Naive thymus-derived CD8-positive, alpha-beta T cell (primary cell): ENCODE measurements at places on chromosomes 13 and 19.

DNA sequence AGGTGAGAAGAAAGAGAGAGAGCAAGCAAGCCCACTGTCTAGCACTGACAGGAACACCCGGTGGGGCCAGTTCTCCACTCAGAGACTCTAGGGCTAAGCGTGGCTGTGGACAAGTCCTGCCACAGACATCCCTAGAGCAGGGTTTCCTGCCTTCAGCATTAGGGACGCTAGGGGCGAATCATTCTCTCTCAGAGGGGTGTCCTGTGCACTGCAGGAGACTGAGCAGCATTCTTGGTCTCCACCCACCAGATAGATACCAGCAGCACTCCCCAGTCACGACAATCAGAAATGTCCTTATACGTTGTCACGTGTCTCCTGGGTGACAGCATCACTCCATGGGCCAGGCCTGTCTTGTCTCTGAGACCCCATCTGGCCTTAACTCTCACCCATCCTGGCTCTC is 1.5 kb downstream of the OR10H1 start:
- DNase-seq, result no peak

GRCh38 chr19:58450856-58451357 is 515 bp upstream of the ZNF324B start:
- DNase-seq, result no peak

GRCh38 chr19:41436674-41436951 is 3.1 kb downstream of the DMAC2 start:
- DNase-seq, result no peak

DNA sequence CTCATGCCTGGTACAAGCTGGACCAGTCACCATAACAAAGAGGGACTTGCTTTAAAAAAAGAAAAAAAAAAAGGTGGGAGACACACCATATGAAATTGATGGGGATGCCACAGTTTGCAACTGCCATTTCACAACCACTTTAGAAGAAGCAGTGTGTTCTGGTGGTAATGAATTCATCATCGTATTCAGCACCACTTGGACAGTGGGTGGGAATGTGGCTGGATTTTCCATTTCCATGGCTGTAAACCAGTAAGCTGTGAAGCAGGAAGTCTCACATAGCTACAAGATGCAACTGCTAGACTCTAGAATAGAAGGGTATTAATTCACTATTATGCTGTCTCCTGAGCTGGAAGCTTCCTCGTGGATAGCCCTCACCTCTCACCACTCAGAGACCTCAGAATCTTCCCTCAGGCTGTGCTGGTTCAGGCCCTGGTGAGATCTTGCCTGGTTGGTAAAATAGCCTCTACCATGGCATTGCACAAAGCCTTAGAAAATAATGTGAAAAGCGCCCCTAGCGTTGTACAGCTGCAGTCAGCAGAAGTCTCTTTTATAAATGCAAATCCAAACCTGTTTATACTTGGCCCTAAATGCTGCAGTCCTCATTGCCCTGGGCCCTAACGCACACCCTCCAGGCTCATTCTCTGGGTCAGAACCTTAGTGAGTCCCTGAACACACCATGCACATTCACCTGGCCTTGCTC is 150.7 kb downstream of the KCTD15 start:
- DNase-seq, result no peak

DNA sequence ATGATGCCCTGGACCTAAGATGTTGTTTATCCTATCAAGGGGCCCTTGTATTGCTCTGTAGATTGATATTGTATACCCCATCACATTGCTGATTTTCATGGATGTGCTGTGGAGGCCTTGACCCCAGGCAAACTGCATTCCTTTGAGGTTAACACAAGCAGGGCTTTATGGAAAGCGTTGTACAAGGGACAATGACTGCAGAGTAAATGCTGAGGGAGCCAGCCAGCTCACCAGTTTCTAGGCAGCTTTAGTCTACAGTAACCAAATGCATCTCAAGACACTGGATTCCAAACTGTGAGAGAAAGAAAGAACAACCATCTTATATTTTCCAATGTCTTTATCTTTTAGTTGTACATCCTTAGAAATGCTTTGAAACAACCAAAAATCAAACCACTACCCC is 34.1 kb upstream of the EDNRB start:
- DNase-seq, result no peak

DNA sequence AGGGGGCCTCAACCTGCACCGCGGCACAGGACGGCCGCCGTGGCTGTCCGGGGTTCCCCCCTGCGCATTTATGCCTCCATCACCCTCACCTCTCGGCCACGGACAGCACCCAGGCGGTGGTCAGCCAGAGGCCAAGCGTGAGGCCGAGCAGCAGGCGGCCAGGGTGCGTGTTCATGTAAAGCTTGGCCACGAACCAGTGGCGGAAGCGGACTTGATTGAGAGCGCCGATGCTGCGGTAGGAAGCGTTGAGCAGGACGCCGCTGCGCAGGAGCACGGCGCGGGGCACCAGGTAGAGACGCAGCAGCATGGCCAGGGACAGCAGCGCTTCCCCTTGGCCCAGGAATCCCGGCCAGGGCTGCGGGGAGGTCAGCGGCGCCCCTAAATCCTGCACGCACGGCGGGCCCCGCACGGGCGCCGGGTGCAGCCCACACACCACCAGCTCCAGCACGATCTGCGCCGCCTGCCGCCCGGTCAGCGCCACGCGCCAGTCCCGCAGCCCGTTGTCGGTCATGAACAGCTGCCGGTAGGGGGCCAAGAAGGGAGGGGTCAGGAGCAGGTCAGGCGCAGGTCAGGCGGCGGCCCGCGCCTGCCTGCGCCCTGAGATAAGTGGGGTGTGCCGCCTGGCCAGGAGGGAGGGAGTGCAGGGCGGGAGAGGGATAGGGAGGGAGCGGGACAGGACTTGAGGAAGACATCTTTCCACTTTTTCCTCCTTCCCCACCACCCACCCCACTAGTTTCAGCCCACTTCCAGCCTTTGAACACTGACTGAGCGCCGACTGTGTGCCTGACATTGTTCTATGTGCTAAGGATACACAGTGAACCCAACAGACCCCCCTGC is 6.5 kb downstream of the KCNN4 start:
- no peak for DNase-seq

- no peak for DNase-seq
Measured at GRCh38 chr13:72521940-72522661, 205.3 kb downstream of the MZT1 start.

DNA sequence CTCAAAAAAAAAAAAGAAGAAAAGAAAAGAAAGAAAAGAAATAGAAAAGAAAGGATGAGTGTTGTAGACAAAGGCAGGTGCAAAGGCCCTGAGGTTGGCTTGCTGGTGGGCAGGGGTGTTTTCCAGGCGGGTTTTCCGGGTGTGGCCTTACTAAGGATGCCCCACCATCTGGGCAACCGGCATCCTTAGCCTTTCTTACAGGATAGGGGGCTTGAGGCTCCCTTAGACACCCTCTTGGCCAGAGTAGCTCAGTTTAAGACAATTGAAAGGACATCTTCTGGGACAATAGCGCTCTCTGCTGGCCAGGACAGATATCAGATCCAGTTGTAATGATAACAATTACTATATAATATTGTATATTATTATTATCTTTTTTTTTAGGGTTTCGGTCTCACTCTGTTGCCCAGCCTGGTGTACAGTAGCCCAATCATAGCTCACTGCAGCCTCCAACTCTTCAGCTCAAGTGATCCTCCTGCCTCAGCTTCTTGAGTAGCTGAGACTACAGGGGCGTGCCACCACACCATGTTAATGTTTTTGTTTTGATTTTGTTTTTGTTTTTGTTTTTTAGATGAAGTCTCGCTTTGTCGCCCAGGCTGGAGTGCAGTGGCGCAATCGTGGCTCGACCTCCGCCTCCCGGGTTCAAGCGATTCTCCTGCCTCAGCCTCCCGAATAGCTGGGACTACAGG is 1.4 kb upstream of the QTRT1 start:
- DNase-seq, result peak; percentile 57

DNA sequence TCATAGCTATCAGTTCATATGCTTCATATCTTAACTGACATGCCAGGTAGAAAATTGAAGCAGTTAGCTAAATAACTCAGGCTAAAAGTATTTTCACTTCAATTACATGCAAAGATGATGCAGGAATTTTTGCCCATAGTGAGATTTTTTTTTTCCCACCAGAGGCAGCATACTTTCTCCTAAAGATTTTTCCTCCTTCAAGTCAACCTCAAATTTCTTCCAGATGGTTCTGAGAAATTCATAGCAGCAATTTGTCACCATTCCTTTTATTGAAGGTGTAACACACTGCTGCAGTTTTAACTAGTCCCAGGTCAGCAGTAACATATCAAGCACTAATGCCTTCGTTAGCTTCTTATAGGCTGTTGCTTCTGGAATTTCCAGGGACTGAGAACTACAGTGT is 141.9 kb downstream of the SUCLA2 start:
- no peak for DNase-seq

DNA sequence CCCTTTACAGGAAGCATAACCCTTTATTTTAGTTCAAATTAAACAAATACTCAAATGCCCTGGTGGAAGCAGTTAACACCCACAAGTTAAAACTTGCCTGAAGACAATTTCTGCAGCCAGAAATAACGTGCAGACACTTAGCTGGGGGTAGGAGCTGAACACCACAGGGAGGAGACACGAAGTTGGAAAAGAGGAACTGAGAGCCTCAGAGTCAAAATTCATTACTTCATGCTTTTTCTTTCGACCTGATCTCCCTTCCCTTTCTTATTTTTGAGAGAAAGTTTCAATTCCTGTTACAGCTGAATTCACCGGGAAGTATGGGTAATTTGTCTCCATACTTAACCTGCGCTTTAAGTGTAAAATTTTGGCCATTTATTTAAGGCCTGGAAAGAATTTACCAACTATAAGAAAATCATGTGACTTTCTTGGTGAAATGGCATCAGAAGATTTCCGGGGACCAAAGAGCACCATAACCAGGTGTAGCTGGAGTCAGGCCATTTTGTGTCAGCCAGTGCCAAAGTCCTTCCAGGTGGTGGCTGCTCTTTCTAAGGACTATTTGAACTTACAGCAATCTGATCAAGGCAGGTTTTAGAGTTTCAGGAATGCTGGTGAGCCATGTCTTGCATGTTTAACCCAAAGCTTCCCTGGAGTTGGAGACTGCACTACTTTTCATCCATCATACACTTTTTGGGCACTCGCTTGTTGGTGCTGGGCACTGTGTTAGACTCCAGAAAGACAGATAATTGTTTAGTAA is 46.5 kb upstream of the RCBTB2 start:
- no peak for DNase-seq

DNA sequence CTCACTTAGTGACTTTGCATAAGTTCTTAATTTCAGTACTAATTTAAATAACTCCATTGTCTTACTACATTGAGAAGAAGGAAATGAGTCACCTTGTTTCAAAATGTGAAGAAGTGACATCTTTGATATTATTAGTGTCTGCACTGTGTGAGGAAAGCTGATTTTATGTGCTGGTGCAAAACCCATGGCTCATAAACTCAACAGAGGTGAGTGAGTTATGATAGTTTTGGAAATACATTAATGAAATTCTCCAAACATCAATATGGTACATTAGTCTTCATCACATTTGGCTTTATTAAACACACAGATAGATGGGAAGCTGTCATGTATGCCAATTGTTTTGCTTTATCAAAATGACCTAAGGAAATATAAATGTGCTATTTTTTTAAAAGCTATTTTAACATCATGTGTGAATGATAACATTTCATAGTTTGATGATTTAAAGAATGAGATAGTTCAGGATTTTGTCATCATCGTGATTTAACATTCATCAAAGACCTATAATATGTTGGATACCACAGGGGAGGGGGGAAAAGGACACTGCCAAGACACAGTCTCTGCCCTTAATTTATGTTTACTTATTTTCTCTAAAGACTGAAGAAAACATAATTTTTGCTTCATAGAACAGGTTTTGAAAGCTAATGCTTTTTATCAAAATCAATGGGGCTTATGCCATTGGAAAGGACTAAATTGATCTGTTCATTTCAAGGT is 902.3 kb upstream of the SLITRK1 start:
- no peak for DNase-seq

DNA sequence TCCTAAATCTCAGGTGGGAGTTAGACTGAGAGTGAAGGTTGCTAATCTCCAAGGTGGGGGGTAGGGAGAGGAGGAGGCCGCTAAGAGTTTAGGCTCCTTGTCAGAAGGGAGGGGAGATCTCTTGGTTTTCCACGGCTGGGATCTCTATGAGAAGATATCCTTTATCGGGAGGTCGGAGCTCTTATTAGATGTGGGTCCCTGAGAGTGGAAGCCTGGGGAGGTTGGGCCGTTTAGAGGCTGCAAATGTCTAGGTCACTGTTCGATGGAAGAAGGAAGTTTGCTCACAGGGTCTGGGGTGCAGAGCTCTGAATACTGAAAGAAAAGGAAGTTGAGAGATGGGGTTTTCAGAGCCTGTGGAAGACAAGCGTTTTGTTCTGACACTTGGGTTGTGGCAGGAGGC is 3.8 kb downstream of the MYADM start:
- no peak for DNase-seq

GRCh38 chr19:41344162-41344561 is 9.6 kb downstream of the TGFB1 start:
- no peak for DNase-seq

GRCh38 chr19:41995959-41996797 is 2.1 kb upstream of the ATP1A3 start:
- DNase-seq, result no peak

- DNase-seq, result no peak
Measured at GRCh38 chr19:53140351-53140750, 7.6 kb upstream of the ZNF415 start.

- DNase-seq, result no peak
Measured at GRCh38 chr13:44389060-44389666, 15.5 kb downstream of the SERP2 start.

DNA sequence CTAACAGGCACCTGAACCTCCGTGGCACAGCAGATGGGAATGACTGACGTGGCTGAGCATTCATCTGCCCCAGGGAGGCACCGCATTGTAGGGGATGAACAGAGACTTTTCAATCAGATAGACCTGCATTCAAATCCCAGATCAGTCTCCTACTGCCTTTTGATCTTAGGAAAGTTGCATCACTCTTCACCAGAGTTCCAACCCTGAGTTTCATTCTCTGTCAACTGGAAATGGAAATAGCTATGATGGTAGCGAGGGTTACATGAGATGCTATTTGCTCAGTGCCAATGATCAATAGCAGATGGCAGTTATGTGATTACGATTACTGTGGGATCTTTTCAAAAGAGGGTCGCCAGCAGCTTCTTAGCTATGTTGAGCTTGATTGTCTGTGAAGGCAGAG is 189.3 kb upstream of the RFC3 start:
- no peak for DNase-seq

- DNase-seq, result no peak
Measured at GRCh38 chr13:108560093-108560492, 69.3 kb upstream of the MYO16 start.
